HFFc6 (cell line): ENCODE measurements at places on chromosomes 2 and 18.

DNA sequence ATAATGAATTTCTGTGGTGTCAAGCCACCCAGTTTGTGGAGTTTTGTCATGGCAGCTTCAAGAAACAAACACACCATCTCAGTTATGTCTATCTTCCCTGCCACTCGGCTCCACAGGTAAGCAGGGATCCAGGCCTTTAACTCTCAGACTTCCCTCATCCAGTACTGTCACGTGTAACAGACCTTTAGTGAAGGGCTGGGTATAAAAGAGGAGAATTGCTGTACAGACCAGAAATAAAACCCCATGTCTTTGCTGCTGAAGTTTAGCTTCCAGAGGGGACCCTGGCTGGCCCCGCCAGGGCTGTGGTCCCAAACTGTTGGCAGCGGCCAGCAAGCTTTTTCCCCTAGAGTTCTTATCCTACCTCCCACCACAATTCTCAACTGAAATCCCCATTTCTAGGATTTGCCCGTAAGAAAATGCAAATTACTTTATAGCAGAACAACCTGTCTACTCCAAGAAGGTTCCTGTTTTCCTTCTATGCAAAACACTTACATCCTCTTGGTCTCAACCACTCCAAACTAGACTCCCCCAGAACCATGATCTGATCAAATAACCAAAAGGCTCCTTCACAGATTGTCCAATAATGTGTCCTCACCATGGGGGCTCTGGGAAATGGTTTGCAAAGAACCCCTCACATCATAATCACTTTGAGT, 438.0 kb upstream of the ID2 start:
- H3K4me1 ChIP-seq: peaks cover 6% of the 10 kb centered on the region
- no peak overlapping the region for H3K4me3 ChIP-seq
- no peak overlapping the region for H3K27ac ChIP-seq
- H3K27me3 ChIP-seq: peaks cover 2% of the 10 kb centered on the region; the same call in 1 of the 2 replicates
- no peaks in the 10 kb centered on the region for H3K36me3 ChIP-seq
- no peak for DNase-seq

DNA sequence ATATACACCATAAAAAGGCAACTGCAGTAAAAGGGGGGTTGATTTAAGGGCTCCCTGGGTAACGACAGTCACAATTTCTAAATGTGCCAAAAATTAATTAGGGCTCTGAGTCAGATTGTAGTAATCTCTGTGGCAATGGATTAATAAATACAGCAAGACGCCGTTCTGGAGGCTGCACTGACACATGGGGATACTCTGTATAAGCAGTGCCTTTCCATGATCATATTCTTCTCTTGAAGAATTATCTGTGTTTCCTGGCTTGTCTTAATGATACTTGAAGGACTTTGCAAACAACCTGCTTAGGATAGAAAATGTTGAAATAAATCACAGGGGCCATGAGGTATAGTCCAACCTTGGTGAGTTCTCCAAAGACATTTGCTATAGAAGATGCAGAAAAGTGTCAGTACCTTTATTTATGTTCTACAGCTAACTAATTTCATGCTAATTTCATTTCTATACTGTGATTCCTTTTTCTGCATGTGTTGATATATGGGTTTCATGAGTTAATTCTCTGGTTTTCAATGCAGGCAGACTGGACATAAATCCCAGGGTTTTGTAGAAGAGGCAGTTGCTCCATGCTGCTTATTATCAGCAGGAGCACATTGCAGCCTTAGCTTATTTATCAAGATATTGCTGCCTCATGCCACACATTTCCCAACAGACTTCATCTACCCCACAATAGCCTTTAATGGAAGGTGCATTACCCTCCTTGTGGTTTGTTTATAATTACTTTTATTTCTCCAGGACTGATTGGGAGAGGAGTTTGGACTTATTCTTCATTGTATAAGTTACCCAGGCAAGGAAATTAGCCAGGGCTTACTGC, 54.8 kb downstream of the HNMT start:
- no peaks in the 10 kb centered on the region for H3K4me1 ChIP-seq
- H3K4me3 ChIP-seq: no peak overlapping the region
- H3K36me3 ChIP-seq: no peaks in the 10 kb centered on the region

DNA sequence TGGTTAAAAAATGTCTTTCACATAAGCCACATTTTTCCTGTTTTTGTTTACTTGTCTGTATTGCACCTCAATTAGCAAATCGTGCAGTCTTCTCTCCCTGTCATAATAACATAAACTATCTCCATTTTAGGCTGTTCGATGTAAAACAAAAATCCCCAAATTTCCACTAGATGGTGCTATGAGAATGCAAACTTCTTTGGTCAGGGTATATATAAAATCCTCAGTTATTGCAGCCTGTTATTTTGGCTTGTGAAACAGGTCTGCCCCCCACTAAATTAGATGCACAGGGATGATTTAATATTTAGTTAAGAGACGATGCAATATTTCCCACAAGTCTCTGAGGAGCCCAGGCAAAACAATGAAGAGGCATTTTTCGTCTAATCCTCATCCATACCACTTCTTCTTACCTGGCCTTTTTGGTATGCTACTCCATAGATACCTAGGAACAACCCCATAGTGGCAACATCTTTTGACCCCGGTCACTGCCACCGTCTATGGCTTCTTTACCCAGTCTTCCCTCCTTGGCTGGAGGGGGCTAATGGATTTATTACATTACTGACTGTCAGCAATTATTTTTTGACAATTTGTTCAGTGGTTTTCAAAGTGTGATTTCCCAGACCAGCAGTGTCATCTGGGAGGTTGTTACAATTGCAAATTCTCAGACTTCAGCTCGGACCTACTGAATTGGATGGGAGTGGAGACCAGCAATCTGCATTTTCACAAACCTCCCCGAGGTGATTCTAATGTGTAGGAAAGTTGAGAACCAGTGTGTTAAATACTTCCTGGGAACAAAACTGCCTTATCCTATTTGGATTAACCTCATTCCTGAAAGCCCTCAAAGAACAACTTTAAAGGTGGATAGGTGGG, 117.4 kb upstream of the CWC22 start:
- DNase-seq: peak; percentile 54
- H3K27ac ChIP-seq: 0 out of 2 replicates have a peak overlapping the region, but pooled peaks have one; percentile 15
- peaks cover 49% of the 10 kb centered on the region for H3K4me1 ChIP-seq
- no peak overlapping the region for H3K4me3 ChIP-seq
- H3K36me3 ChIP-seq: no peaks in the 10 kb centered on the region

- no peaks in the 10 kb centered on the region for H3K27me3 ChIP-seq
- H3K27ac ChIP-seq: no peak overlapping the region
- no peak for DNase-seq
- H3K4me1 ChIP-seq: no peaks in the 10 kb centered on the region
- no peaks in the 10 kb centered on the region for H3K36me3 ChIP-seq
Measured at GRCh38 chr2:153235516-153235915, 243.0 kb downstream of the RPRM start.

DNA sequence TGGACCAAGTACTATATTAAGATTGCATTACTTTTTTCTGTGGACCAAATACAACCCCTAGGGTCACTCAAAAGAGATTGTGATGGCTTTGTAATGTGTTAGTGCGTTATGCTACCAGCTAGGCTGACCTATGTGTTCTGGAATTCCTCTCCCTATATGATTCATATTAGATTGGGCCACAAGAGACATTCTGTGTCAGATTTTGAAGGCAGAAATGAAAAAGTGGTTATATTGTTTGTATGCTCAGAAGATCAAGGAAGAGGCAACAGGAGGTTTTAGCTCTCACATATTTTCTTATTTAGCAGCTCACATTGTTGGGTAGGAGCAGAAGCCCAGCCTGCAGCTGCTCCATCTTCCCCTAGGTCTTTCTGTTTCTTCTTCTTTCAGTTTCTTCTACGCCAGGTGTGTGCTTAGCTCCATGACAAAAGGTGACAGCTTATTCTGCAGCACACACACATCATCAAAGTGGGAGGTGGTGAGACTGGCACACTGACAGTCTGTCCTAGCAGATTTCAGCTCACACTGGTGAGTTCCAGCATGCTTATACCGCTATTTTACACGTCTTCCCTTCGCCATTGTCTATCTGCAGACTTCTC, 156.8 kb upstream of the UBE2E3 start:
- DNase-seq: peak; percentile 50
- no peaks in the 10 kb centered on the region for H3K36me3 ChIP-seq
- peak overlapping the region; percentile 40 for H3K4me3 ChIP-seq
- peaks cover 37% of the 10 kb centered on the region for H3K4me1 ChIP-seq

DNA sequence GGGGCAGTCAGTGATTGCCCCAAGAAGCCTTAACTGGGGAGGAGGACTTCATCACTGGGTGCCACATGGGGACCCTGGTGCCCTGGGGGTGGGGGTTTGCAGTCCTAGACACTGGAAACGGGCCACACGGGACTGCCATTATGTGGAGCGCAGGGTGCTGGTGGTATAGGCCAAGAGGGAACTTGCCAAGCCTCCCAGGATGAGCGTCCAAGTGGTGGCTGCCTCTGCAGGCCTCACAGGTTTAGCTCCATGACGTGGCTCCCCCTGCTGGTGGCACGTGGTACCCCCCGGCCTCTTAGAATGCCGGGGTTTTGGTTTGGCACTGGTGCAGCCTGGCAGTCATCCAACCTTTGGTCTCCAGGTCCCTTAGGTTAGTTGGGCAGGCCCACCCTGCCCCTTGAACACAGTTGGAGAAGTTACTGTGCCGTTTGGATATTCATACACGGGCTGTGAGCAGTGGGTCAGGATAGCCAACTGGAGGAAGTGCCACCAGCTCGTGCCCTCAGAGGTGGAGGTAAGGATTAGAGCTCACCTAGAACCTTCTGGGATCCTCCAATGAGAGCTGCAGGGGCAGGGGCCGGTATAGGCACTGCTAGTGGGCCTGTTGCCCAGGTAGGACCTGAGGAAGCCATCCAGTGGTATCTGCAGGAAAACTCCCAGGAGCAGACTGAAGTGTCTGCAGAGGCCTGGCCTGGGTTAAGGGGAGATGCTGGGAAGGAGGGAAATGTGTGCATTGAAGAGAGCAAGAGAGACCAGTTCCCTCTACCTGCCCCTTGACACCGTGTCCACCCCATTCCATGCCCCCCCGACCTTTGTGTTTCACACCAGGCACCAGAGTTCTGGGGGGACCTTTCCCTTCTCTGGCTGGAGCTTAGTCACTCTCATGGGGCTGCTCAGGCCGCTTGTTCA, 5.7 kb downstream of the PTMA start:
- DNase-seq: peak; percentile 74
- peaks cover 6% of the 10 kb centered on the region for H3K27me3 ChIP-seq
- H3K4me3 ChIP-seq: peak overlapping the region; percentile 27; the same call in 1 of the 2 replicates
- peak overlapping the region; percentile 86 for H3K27ac ChIP-seq
- peaks cover 28% of the 10 kb centered on the region for H3K36me3 ChIP-seq

GRCh38 chr2:20674974-20675679, 8.2 kb downstream of the GDF7 start:
- peak; percentile 66 for DNase-seq
- peak overlapping the region; percentile 25; the same call in 1 of the 2 replicates for H3K4me3 ChIP-seq
- H3K36me3 ChIP-seq: no peaks in the 10 kb centered on the region
